Neural crest cell (in vitro differentiated cells): ENCODE measurements at places on chromosomes 7 and 10.

- DNase-seq = no peak
These were observed 12.7 kb downstream of the FAS start for GRCh38 chr10:89003344-89003743.

DNA sequence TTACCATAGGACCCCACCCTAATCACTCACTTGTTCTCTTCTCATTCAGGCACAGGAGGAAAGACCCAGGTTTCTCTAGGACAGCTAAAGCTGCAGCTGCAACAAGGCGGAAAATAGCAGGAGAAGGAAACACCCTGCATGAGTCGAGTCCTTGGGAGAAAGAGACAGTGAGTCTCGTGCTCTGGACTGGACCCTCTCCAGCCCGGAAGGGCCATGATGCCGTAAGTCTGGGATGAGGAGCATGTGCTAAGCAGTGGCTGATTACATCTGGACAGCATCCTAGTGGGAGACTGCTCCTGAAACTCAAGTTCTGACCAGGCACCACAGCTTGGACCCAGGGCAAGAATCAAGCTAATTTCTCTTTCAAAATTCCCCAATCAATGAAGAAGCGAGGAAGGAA lies 39.4 kb downstream of the FBXW4 start:
- DNase-seq = no peak

DNA sequence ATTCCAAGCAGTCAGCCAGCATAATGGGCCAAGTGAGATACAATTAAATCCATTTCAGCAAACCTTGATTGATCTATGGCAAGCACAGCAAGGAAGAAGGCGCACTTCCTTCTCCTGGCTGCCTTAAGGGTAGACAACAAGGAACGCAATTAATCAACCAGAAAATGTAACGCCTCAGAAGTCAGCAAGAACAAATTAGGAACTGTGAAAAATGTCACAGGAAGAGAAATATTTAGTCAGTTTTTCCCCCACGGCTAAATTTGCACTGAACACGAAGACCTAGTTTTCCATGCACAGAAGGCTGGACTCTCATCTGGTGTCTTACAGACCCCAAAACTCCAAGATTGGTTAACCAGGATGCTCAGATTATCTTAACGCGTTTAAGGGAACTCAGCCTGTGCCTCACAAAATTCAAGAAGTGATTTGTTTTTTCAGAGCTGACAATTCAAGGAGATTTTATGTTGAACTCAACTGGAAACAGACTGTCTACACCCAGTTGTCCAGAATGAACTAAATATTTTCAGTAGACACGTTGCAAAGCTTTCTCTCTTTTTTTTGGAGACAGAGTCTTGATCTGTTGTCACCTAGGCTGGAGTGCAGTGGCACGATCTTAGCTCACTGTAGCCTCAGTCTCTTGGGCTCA lies 14.2 kb downstream of the SNX8 start:
- DNase-seq = no peak

DNA sequence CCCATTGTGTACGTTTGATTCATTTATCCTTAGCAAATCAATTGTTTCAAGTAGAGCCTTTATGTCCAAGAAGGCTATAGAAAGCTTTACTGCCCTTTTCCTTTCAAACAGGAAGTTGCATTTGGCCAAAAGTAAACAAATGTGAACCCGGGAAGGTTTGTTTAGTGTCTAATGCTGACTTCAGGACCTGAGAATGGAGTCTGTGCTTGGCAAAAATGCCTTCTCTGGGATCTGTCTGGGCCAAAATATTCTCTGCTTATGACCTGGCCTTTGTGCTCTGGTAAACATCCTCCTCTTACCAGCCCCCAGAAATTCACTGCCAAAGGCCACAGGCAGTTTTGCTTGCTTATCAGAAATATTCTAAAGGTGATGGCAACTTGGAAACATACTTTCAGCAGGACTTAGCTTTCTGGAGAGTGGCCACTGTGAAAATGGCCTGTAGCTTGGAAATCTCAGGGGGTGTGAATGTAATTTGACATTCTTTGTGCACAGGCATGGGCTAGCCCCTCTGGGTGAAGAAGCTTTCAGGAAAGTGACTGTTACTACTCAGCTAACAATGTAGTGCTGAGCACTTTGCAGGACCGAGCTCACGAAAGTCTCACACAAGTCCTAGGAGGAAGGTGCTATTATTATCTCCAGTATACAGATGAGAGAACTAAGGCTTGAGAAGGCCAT lies 199.5 kb downstream of the PTEN start:
- DNase-seq = no peak

DNA sequence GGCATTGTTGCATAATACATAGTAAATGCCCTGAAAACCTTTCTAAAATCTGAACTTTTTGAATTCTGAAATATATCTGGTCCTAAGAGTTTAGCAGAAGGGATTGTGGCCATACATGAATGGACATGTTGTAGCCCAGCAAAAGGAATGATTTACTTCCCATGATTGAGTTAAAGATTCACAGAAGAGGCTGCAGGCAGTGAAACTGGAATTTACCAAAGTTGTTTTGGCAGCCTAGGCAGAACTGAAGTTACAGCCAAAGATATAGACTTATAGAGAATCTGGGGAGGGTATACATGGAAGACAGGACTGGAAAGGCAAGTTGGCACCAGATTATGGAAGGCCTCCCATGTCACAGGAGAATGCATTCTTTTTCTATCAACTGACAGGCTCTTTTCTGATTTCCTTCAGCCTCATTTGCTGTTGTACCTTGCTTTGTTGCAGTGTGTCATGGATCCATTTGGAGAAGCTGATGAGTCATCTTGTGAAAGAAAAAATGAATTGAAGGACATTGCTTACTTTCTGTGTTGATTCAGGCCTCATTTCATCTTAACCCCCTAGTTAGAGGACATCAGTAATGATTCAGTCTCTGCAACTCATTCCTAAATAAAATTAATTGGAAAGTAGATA lies 356.2 kb upstream of the LRGUK start:
- DNase-seq = no peak
